ENCODE measurements at places on chromosomes 1 and 21.

DNA sequence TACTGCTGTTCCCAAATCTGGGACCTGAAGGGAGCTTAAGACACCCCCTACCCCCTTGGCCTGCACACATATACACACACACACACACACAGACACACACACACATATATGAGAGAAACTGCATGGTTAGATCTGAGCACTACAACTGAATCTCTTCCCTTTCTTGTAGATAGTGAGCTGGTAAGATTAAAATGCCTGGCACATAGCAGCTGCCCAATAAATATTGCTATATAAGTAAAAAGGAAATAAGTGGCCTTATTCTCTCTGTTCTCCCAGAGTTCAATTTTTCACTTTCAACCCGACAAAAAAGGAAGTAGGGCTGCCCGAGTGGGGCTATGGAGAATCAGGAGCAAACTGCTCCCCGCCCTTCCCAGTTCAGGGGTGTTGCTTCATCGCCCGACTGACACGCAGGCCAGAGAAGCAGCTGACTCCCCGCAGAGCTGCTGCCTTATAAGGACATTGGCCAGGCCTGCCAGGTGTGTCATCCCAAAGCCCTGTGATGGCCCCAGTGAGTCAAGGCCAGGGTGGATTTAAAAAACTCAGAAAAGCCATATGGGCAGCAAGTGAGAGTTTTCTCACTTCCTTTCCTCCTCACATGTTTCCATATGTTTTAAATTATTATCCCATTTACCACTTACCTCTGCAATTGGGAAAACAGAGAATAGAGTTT lies 106.5 kb upstream of the SLC44A3 start:
- peak; percentile 95 for DNase-seq

DNA sequence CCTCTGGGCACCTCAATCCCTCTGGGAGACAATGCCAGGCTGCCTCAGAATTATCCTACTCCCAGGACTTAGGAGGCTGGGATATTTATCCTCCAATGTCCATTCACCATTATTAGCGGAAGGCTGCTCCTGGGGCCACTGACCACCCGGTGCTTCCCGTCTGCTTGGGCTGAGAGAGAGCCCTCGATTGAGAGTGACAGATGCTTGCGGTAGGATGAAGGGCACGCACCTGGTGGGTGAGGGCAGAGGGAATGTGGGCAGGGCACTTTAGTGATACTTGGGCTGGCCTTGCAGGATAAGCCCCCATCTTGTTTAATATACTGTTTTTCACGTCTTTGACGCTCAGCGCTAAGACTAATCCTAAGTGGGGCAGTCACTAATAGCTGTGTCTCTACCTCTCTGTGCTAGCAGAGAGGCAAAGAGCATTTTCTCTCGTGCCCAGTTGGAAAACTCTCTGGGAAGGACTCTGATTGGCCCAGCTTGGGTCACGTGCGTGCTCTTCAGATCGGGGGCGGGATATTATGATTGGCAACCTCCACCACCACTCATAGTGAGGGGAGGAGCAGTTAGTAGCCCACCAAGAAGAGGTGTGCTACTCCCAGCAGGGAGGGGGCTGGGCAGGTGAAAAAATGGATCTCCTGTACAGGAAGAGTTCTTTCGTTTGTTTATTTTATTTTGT lies 10.6 kb upstream of the PARS2 start:
- DNase-seq, result no peak

- no peak for DNase-seq
Observed at GRCh38 chr1:7469255-7469938, 301.7 kb upstream of the VAMP3 start.

DNA sequence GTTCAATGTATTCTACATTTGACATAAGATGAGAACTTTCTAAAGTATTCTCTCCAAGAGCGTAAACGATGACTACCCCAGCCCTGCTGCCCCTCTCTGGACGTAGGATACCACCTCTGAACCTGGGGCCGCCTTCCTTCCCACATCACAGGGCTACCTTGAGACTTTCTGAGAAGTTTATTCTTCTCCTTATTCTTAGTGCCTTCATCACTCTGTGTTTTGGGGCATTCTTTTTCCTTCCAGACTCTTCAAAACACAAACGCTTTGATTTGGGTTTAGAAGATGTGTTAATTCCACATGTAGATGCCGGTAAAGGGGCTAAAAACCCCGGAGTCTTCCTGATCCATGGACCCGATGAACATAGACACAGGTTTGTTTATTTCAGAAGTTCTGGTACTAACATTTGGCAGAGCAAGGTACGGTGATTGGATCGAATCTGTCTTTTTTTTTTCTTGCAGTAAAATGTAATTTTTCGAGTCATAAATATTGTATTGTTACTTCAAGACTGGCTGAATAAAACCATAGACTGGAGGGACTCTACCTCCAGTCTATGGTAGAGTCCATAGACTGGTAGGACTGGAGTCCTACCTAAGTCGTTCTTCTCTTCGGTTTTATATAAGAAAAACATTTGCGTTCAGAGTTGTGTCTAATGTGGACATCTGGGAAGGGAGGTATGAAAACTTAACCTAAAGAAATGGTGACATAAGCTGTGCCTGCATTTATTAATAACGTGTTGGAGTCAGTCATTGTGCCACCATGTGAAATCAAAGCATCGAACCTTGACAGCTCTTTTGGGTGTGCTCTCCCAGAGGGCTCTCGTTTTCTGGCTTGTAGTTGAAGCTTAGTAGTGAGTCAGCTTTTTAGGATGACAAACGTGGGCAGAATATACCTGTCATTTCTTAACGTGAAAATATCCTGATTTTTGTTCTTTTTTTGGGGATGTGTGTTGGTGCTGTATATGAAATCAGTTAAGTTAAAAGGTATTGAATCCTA lies 1.2 kb downstream of the MAN1A2 start:
- DNase-seq, result no peak

DNA sequence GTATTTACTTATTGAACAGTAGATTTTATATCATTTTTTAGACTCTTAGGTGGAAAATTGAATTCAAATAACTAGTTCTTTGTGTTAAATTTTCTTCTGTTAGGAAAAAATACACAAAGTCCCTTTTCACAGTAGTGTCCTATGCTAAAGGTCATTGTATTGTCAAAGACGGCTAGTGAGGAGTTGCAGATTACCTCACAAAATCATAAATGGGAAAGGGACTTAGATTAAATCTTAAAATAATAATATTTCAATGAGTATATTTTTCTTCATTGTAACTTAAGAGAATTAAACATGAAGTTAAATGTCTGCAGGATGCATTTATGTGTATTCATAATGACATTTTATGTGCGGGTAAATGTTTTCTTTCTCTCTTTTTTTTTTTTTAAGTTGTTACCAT lies 32.7 kb downstream of the LYPLAL1 start:
- no peak for DNase-seq

DNA sequence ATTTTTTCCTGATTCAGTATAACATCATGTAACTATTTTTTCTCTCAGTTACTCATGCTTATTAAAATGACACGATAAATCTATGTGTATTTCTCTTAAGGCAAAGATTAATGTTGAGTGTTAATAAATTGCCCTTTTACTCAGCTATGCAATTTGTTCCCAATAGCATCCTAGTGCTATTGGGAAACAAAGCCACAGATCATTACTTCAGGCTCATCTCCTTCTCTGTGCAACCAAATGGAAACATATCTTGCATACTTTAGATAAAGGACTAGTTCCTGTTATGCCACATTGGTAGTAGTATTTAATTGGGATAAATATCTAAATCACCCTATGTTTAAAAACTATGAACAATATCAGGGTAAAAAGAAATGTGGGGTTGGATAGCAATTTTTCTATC lies 106.2 kb downstream of the PLPPR4 start:
- DNase-seq, result no peak

DNA sequence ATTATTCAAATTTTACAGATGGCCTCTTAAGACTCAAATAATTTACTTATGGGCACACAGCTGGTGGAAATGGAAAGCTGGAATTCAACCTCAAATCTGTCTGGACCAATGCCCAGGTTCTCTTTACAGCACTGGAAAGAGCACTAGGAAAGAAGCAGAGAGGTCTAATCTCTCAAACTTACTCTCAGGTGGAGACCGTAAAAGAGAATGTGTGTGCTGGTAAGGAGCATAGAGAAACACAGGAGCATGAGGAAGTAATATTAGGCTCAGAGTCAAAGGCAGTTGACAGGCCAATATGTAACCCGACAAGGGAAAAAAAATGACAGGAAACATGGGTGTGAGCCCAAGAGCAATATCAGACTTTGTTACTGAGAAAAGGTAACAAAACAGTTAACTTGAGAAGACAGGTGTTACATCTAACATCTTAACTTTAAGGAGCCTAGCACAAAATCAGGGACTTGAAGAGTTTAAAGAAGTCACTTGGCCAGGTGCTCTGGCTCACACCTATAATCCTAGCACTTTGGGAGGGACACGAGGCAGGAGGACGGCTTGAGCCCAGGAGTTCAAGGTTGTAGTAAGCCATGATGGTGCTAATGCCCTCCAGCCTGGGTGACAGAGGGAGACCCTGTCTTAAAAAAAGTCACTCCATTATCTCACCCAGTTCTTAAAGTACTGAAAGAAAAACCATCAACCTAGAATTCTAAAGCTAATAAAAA lies 20.7 kb downstream of the PPP1R15B start:
- no peak for DNase-seq

GRCh38 chr21:39022863-39023693 lies 160.2 kb downstream of the PSMG1 start:
- peak; percentile 87 for DNase-seq

- DNase-seq, result no peak
Observed at GRCh38 chr1:190413142-190413541, 64.5 kb downstream of the BRINP3 start.
